Hematopoietic multipotent progenitor cell treated with erythropoietin and hydrocortisone succinate and interleukin-3 and kit ligand, for 6 days (in vitro differentiated cells): ENCODE measurements at places on chromosomes 12 and 14.

DNA sequence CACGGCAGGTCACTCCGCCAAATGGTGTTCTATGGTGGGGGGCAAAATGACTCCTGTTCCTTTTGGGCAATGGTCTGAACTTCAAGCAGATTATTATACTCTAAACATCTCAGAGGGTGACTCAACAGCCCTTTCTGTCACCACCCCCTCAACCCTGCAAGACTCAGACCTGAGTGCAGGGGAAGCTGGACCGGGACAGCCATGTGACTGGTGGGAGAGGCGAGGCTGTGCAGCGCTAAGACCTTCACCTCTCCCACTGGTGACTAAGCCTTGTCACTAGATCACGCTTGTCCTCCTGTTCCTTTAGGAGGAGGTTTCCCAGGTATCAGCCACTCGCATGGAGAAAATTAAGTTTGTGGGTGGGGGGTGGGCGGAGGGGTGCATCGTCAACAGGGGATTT lies 67.1 kb upstream of the CCND2 start:
- no peak for DNase-seq

DNA sequence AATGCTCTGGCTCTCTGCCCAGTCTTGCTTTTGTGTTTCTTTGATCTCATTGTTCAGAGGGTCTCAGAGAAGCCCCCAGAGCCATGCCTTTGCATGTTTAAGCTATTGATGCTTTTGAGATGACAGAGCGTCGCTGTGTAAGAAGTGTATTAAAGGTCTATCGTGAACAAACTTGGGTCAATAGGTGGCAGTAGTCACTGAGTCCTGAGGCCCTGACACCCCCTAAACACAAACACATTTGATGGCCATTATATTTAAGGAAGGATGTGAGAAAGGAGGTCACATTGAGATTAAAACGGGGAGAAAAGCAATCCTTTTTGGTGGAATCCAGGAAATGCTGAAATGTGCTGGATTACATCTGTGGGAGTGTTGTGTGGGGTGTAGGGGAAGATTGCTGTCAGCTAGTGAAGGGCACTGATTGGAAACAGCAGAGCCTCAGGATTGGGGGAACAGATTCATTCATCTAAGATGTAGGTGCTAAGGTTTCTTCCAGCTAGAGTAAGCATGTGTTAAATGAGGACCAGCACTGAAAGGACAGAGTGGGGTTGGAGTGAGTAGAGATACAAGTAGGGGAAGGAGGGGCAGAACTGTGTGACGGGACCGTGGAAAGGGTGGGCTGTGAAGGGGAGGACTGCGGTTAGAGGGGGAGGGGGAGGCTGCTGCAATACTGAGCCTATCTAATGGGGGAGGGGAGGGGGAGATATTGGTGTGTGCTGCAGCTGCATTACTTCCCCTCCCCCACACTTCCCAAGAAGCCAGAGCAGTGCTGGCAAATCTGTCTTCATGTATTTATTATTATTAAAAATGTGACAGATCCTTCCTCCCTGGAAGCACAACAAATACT lies 12.7 kb downstream of the NGDN start:
- peak; percentile 20 for DNase-seq

DNA sequence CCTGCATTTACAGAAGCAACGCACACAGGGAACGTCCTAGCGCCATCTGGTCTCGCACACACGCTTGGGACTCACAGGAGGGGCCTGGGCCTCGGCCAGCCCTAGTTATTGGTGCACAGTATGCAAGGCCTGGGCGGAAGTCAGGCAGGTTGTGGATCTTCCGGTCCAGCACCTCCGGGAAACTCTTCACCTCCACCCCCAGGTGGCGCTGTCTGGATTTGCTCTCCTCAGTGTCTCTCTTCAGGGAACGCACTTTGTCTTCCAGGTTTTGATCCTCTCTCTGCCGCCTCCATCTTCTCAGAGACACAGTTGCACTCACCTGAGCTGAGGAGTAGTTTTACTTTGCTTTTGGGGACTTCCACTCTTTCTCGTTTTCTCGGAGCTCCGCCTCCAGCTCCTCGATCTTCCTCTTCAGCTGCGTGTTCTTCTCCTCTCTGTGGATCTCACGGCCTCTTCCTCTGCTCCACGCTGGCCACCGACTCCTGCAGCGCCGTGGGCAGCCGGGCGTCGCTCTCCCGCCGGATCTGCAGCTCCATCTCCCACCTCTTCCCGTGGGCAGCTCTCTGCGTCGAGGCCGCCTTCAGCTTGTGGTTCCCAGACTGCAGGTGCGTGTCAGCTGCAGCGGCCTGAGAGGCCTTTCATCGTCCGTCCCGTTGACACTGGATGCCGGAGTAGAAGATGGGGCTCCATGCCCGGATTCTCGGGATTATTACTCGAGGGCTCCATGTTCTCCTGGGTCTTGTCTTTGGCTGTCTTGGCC lies 933.8 kb downstream of the TMEM121 start:
- DNase-seq, result peak; percentile 55

DNA sequence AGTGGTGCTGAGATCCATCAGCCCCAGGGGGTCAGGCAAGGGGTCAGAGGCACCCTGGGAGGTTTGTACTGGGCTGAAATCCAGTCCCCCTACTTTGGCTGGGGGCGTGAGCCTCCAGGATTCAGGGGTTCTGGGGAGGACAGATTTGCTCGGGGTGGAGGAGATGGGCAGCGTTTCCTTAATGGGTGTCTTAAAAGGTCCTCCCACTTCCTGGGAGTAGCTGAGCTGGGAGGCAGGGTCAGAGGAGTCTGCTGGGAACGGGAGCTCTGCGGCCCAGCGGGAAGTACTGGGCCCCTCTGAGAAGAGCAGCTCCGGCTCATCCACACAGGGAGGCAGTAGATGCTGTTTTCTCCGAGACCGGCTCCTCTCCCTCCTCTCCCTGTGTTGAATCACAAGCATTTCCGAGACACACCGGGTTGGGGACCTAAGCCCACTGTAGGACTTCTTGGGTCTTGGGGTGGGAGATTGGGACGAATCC lies 2.1 kb upstream of the TEX52 start:
- DNase-seq, result no peak

GRCh38 chr12:131832321-131833231 lies 4.4 kb downstream of the MMP17 start:
- no peak for DNase-seq

GRCh38 chr12:64757771-64758170 lies 1.4 kb downstream of the GNS start:
- no peak for DNase-seq

DNA sequence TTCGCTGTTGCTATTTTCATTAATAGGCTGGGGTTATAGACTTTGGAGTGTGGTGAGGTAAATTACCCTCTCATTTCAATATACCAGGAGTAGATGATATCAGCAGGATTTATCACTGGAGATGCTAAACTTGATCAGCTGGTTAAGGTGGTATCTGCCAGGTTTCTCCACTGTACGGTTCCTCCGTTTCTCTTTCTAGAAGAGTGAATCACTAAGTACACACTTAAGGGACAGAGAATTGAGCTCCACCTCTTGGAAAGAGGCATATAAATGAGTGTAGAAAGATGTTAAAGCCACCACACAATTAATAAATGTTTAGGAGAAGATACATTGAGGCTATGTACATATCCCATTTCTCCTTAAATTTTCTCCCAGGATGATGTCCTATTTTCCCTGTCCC lies 277.4 kb upstream of the GRIP1 start:
- DNase-seq, result no peak

GRCh38 chr12:45331552-45331951 lies 115.7 kb downstream of the ANO6 start:
- DNase-seq, result no peak

GRCh38 chr12:112087055-112087850 lies 21.3 kb downstream of the NAA25 start:
- DNase-seq, result no peak

GRCh38 chr12:27782481-27782880 lies 2.4 kb upstream of the MANSC4 start:
- DNase-seq, result no peak

GRCh38 chr12:105862163-105862821 lies 276.5 kb downstream of the NUAK1 start:
- DNase-seq, result no peak

GRCh38 chr14:50955373-50956043 lies 11.2 kb upstream of the PYGL start:
- DNase-seq, result peak; percentile 77

GRCh38 chr12:44385964-44386363 lies 490.2 kb downstream of the NELL2 start:
- peak; percentile 2 for DNase-seq

DNA sequence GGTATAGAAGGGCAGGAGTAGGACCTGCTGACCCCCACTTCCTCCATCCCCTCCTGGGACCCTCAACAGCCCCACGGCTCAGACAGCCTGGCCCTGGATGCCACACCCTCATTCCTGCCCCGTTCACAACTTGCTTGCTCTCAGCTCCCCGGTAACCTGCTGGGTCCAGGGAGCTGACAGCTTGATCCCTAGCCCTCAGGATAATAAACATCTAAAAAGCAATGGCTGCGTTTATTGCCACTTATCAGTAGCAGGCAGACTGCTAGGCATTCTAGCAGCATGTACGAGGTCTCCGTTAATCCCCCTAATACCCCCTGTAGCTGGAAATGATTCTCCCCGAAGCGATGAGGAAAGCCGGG lies 24.3 kb upstream of the RPLP0 start:
- DNase-seq, result peak; percentile 36

- DNase-seq, result no peak
Measured at GRCh38 chr14:86373886-86374285, 843.9 kb downstream of the FLRT2 start.
